Suppressor macrophage (primary cell): ENCODE measurements at places on chromosomes 3 and 15.
A peak's percentile ranks its signal among the peaks of the same experiment; 100 is the strongest.

DNA sequence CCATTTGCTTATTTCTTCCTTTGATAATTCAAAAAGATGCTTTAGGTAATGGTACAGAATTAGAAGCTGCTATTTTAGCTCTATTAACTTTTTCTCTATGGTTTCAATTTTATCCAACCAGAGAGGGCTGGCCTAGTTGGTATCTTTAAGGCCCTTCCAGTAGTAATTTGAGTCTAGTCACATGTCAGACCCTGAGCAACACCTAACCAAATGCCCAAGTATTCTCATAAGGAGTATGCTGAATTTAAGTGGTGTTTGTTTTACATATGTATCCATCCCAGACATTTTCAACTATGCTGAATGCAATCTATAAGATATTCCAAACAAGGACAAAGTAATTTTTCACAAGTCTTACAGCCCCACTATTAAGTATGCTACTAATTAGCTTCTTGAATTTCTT is 9.6 kb downstream of the DNAJC19 start:
- no peak for DNase-seq

- DNase-seq, result no peak
Measured at GRCh38 chr3:94246171-94246570, 183.3 kb downstream of the NSUN3 start.

- DNase-seq, result no peak
Measured at GRCh38 chr3:24145481-24145880, 200.4 kb downstream of the NR1D2 start.

DNA sequence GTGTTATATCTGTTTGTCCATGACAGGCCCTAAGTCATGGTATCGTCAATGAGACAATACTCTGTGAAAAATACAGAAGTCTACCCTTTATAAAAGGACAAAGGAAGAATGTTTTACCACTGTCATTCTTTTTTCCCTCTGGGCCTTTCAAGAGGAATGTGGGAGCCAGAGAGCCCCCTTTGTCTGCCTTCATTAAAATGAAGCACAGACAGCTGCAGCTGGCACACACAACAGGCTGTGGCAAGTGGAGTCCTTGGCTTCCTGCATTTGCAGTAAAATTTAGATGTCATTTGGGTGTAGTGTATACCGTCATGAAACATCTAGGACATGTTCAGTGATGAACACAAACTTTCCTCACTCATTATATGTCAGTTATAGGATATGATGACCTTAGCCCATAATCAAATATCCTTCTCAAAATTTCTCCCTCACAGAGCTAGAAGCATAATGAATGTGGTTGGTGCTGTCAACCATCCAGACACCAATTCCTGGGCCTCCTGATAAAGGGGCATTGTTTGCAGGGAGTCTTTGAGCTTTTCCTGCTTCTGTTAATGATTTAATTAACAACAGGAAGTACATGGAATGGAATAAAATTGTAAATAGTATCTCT is 76.4 kb downstream of the DHX36 start:
- no peak for DNase-seq

- DNase-seq, result no peak
Measured at GRCh38 chr3:7547826-7548225, 686.9 kb downstream of the GRM7 start.

DNA sequence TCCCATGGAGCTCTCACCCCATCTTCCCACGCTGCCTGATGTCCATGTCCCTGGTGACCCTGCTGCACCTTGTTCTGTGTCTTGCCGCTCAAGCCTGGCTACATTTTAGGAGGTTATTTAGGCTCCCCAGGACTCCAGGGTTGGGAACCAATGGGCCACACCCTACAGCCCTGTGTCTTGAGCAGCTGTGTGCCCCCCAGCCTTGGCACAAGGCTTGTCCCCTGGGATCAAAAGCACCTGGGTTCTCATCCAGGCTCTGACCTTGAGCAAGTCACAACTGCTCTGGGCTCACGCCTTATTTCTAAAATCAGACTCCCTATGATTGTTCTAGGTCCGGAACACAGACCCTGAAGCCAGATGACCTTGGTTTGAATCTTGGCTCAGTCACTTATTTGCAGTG is 14.1 kb downstream of the SPSB4 start:
- DNase-seq, result no peak

DNA sequence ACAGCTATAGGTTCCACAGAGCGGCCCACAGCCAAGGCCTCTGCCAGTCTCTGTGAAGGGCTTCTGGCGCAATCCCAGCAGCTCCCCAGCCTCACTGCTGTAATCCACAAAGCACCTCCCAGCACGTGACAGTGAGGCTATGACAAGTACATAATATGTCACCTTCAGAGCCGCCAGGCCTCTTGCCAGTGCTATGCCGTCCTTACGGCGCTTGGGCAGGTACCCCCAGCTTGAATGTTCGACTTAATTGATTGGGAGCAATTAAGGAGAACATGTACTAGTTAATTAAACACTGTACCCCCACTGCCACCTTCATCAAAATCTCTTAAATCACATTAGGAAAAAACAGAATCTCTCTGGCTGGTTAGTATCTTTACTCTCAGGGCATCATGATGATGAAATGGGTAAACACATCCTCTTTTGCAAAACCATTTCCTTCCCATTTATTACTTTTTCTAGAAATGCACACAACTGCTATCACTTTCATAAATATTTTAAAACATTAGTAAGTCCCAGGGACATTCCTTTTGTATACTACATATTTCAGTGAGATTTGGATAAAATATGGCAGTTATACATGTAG is 169.9 kb downstream of the XXYLT1 start:
- peak; percentile 60 for DNase-seq

- DNase-seq, result no peak
Measured at GRCh38 chr15:70210528-70210927, 112.8 kb upstream of the TLE3 start.

DNA sequence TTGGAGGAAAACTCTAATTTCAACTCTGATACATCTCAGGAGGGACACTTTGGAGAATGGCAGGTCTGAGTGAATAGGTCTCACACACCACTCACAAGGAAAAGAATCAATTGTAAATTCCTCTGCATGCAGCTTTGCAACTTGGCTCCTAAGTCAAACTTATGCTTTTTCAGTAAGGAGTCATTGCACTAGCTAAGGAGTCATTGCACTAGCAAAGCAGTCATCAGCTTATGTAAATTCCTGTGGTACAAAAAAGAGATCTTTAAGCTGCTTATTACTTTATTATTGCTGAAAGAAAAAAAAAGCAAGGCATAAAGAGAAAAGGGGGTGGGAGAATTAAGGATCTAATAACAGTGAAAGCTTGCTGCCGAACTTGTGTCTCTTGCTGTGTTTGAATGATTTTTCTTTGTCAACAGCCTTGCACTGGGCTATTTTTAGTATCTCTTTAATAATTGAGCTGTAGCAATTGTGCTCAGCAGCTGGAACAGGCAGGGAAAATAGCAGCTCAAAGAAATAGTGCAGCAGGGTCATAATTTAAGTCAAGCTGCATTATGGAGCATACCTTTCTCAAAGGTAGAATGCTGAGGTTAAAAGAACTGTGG is 154.3 kb upstream of the ARPP21 start:
- DNase-seq, result no peak

- DNase-seq, result no peak
Measured at GRCh38 chr15:81536356-81536755, 162.3 kb upstream of the TMC3 start.

DNA sequence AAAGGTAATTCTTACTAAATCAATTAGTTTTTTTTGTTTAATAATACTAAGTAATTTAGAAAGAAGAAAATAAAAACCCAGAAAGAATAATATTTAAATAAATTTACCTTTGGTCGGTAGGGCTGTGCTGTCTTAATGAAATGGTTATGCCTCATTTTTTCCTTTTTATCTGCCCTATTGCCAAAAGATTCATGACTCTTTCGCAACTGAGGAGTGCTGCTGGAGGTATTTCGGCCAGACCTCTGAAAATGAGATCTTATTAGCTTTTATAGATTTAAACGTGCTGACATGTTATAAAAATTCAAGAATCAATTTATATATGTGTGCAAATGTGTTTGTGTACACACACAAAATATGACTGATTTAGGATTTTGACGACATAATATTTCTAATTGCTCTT is 67.1 kb upstream of the USP50 start:
- DNase-seq, result no peak

DNA sequence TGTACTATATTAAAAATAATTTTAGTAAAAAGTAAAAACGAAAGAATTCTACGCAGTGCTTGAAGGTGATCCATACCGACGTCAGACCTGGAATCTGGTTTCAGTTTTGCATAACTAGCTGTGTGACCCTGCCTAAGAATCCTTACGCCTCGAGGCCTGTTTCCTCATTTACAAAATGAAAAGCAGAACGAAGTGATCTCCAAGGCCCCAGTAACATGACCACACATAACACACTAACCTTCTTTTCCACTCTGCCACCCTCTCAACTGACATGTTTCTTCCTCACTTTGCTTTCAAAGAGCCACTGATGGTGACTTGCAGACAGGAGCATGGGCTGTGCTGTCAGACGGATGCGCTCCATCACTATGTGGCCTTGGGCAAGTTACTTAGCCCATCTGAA is 4.8 kb downstream of the MESD start:
- DNase-seq, result peak; percentile 85

- no peak for DNase-seq
Measured at GRCh38 chr3:8903191-8903590, 60.1 kb downstream of the RAD18 start.

- DNase-seq, result no peak
Measured at GRCh38 chr15:50082066-50082465, 37.0 kb downstream of the ATP8B4 start.

DNA sequence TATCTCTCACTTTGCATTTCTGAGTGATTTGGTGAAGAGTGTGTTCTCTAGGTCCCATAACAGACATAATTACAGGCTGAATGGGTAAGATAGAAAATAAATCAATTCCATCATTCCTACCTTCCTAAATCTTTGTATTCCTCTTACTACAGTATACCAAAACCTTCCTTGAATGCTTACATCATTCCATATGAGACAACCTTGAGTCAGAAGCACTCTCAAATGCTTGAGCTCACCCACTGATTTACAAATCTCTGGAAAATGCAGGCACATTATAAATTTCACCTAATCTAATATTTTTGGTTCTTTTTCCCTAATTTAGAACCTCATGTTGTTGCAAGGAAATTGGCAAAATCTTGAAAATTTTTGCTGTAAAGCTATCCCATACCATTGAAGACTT is 239.1 kb downstream of the CBLB start:
- DNase-seq, result no peak

- peak; percentile 86 for DNase-seq
Measured at GRCh38 chr3:156576651-156577348, 21.9 kb upstream of the SSR3 start.

- no peak for DNase-seq
Measured at GRCh38 chr15:99427668-99428361, 138.0 kb upstream of the MEF2A start.

DNA sequence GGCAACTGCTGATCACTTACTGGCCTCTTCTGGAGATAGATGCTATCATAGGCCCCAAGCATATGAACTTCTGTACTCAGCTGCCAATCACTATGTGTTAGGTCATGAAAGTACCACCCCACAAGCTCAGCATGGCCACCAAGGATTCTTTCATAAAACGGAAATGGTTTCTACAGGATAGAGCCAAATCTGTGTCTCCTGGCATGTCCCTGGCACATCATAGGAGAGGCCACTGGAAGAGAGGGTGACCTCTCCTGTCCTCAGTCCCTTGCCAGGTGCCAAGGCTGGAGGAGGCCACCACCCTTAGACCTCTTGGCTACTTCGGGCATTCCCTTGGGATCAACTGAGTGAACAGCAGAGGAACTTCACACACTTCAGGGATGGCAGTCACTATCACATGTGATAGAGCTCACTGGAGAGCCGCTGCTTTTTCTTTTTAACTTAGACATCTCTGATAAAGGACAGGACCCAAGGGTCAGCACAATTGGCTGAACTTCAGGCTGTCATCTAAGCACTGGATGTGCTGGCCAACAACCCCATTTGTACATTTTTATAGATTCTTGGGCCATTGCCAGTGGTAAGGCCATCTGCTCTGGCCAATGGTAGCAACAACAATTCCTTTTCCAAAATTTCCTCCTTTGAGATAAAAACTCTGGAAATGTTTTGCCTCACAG is 425.2 kb downstream of the SQOR start:
- no peak for DNase-seq

- DNase-seq, result peak; percentile 23
Measured at GRCh38 chr3:99505200-99505599, 133.2 kb upstream of the COL8A1 start.

DNA sequence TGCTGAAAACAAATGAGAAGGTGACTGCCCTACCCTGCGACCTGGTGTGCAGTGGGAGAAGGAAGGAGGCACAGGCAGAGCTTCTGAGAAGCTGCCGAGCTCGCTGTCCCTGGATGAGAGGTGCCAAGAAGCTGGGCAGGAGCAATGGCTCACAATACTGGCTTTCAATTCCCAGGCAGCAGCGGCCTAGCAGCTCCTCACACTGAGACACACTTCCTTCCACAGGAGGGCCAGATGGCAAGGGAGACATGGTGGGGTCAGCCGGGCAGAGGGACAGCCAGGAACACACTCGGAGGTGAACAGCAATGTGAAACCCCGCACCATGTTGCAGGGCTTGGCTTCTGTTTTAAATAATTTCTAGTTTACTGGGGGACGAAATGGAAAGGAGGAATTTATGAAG is 314.6 kb downstream of the EPHB1 start:
- no peak for DNase-seq

GRCh38 chr15:90234096-90234988 is at the start of gene GDPGP1:
TSS of gene GDPGP1 (plus strand) at chr15:90234209. CDS start at chr15:90240909, 6,700 bp downstream.
- peak; percentile 27 for DNase-seq

DNA sequence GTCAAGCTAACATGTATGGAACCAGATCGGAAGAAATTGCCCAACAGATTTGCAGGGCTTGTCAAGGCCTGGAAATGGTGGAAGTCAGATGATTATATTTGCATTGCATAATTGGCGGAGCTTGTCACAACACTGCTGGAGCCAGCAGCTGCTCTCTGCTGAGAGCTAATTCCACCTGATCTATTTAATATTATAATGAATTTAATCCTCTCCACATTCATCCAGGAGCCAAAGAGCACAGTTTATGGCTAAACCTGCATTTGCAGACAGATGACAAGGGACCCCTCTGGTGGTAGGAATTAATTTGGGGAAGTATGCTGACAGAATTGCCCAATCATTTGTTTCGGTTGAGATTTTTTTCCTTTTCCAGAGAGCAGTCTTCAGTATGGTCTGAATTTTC is 730.2 kb downstream of the TUSC7 start:
- peak; percentile 70 for DNase-seq

- peak; percentile 23 for DNase-seq
Measured at GRCh38 chr3:193853511-193854219, 260.7 kb downstream of the OPA1 start.

GRCh38 chr15:36831125-36831903 is 251.9 kb downstream of the CDIN1 start:
- DNase-seq, result no peak

- no peak for DNase-seq
Measured at GRCh38 chr15:33067456-33067855, 127.1 kb downstream of the FMN1 start.

DNA sequence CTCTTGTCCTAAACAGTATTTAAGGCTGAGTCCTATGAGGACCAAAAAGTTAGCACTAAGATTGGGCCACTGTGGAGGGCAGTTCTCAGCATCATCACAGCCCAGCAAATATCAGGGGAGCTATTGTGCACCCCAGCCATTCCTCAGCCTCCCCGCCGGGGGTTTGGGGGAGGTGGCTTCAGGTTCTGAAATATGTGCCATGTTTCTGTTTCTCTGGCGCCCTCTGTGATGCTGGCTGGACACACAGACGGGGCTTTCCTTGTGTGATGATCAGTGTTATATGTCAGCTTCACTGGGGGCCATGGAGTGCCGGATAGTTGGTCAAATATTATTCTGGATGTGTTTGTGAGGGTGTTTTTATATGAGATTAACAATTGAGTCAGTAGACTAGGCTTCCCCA is 106.8 kb downstream of the GABRG3 start:
- no peak for DNase-seq

- no peak for DNase-seq
Measured at GRCh38 chr3:152688313-152688712, 146.6 kb upstream of the P2RY1 start.
